ENCODE measurements at places on chromosomes 1 and 21. TPM values are rescaled to one million over a fixed set of nuclear protein-coding genes. Genes with fewer than 3 reads are reported as not detected.

DNA sequence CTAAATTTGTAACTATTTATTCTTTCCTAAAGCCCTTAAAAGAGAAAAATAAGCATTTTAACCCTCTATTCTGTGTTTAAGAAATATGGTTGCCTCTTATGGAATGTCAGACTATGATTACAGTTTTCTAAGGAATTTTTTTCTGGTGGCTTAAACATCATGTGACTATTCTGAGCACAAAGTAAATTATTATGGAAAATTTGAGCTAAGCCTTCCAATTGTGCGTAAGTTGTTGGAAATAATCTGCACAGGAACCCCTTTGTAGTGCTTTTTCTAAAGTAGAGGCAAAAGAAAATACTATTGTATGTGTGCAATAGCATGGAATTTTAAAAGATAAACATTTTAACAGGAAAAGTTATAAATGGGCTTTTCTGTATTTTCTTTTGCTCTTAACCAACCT, 254.8 kb downstream of the PBX1 start:
- no peak for DNase-seq

DNA sequence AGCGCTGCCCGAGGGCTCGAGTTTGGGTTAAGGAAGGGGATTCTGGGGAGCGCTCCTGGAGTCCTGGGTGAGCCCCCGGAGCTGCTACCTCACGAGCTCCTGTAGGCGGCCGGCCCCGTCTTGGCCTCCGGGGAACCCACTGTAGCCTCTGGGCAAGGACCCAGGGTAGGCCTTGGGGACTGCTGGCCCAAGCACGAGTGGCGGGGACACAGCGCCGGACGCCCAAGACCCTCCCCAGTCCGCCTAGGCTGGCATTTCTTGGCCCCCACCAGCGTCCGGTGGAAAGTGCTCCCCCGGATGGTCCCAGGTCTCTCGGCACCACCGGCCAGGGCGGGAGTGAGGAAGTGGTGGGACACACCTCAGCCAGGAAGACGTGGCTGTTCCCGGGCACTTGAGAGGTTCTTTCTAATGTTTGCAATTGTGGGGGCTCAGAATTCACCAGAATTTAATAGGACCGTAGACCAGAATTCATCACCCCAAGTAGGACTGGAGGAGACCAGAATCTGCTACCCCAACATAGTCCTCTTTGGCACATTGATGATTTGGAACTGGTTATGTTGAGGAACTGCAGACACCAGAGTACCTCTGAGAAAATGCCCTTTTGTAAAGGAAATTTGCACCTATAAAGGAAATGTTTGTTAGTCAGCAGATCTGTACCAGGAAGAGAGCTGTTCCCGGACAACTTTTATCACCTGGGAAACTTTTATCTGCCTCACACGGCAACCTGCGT, 622 bp upstream of the TMPRSS2 start:
- no peak for DNase-seq

DNA sequence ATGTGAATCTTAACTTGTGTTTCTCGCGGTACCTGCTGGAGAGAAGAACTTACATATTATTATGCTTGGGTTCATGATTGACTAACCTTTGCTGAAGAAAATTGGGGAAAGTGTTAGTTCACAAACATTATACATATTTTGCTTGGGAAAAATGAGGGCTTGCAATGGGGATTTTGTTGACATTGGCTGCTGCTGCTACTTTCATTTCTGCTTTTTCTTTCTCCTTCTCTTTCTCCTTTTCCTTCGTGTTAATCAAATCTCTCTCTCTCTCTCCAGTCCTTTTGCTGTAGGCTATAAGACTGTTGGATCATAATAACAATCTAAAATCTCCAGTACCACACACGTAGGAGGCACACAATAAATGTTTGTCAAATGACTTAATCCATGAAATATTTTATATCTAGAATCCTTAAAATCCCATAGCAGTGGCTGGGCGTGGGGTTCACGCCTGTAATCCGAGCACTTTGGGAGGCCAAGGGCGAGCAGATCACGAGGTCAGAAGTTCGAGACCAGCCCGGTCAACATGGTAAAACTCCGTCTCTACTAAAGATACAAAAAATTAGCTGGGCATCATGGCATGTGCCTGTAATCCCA, 23.0 kb downstream of the IRF2BP2 start:
- no peak for DNase-seq

- DNase-seq = no peak
Measured at GRCh38 chr21:38257667-38258066, 876 bp downstream of the KCNJ15 start.

GRCh38 chr1:155253797-155254196, 1.5 kb downstream of the ENTREP3 start:
- DNase-seq = no peak

DNA sequence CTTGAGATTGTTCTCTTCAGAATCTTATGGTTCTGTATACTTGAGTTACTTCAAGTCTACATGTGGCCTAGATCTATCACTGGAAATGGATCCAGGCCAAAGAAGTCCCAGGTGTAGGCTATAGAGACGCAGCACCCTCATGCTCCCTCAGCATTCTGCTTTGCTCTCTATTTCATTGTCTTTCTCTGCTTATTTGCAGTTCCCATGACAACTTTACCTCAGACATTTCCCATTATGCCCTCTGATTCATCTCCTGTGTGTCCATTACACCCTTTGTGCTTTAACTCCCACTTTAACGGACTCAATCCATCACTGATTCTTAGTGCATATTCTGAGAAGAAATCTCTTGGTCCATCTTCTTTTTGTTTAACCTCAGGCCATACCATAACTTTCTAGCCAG, 236.9 kb upstream of the NRIP1 start:
- no peak for DNase-seq

DNA sequence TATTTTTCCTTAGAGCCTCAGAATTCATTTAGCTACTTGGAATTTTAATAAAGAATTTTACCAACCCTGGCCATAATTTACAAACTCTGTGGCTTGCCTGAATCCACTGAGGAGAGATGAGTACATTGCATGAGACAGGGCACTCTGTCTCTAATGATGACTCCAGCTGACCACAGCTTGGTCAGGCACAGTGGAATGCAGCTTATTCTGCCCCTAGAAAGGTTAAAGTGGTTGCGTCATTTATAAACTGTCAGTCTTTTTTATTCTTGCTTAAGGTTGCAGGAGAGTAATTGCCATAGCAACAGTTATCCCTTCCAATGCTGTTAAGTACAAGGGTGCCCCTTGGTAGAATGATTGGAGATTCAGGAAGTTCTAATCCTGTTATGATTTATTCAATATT, 28.3 kb downstream of the PDE4B start:
- DNase-seq = peak; percentile 84

- peak; percentile 69 for DNase-seq
Measured at GRCh38 chr1:17561561-17561985, 22.1 kb downstream of the ARHGEF10L start.

- no peak for DNase-seq
Measured at GRCh38 chr1:241964550-241965282, 7.1 kb downstream of the BECN2 start.

GRCh38 chr21:41955516-41955915, 1.7 kb upstream of the C2CD2 start:
- no peak for DNase-seq

DNA sequence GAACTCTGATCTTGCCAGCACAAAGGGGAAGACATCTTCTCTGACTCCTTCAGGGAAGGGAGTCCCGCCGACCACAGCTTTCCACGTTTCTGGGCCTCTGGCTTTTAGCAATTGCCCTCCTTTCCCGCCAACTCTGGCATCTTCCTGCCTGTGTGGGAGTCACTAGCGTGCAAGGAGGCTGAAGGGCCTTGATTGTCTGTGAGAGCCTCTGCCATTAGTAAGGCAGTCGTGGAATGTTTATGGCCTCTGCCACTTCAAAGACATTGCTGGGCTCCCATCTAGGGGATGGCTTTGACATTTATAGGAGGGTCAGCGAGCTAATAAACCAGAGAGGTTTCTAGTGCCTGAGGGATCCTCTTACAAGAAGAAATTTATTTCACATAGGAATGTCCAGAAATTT, 14.3 kb upstream of the PROK1 start:
- no peak for DNase-seq

- peak; percentile 84 for DNase-seq
Measured at GRCh38 chr1:110390692-110391245, at the start of gene SLC16A4. SLC16A4 (minus strand) TSS chr1:110391026; CDS start chr1:110389323, 1,703 bp downstream.

- no peak for DNase-seq
Measured at GRCh38 chr1:61797045-61797755, 54.9 kb downstream of the PATJ start.

DNA sequence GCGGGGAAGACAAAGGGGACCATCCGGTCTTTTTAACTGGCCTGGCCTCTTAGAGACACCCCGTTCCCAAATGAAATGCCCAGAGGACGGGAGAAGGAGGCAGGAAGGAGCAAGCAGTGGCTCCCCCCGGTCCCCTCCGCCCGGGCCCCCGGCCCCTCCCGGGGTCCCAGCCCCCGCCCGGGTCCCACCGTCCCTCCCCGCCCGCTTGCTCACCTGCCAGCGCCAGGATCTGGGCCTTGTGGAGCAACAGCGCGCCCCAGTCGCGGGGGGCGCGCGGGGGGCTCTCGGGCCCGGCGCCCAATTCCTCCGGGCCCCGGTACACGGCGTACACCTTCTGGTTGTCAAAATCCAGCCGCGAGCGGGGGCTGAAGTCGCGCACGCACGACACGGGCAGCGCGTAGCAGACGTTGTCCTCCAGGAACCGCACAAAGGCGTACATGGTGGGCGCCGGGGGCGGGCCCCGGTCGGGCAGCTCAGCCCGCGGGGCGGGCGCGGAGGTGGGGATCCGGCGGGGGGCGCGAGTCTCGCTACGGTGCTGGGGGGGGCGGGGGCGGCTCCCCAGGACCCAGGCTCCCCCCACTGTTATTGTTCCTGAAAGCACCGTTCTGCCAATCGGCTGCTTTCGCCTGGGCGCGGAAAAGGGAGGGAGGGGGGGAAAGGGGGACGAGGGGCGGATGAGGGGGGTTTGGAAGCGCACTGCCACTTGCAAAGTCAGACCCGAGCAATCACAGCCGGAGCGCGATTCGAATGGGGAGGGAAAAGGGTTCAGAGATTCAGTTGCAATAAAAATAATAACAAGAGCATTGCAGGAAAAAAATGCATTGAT, at the start of gene BEND5:
Gene BEND5 (minus strand): TSS at position 499 of the 826 bp plus-strand sequence. CDS start 60 bp downstream, at position 439.
- DNase-seq = peak; percentile 11

DNA sequence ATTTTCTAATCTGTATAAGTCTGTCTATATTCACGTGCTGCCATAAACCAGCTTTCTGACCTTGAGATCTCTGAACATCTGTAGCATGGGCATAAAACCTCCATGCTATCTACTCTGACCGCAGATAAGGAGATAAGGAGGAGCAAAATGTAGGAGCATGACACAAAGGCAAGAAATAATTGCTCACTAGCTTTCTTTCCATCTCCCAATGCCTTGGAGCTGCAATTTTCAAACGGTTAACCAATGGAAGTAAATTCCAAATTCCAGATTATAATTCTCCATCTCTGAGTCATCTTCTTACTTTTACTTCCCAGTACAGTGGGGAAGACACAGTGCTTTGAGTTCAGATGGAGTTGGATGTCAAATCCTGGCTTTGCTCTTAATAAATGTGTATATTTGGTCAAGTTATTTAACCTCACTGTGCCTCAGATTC, 41.6 kb downstream of the CD58 start:
- DNase-seq = no peak

DNA sequence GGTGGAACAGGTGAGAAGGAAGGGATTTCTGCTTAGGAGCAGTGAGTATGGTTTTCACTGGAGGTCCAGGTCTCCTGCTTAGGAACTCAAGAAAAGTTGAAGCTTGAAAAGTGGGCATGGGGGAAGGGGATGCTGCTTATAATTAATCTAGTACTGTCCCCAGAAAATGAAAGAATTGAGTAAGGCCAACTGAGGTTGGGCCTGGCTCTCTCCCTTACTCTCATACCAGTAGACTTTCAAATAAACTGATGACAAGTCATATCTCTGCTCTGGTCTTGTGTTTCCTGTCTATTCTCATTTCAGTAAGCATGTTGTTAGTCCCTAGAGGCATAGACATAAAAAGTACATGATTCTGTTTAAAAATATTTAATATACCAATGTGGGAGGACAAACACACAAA, 26.4 kb downstream of the CD48 start:
- DNase-seq = no peak

DNA sequence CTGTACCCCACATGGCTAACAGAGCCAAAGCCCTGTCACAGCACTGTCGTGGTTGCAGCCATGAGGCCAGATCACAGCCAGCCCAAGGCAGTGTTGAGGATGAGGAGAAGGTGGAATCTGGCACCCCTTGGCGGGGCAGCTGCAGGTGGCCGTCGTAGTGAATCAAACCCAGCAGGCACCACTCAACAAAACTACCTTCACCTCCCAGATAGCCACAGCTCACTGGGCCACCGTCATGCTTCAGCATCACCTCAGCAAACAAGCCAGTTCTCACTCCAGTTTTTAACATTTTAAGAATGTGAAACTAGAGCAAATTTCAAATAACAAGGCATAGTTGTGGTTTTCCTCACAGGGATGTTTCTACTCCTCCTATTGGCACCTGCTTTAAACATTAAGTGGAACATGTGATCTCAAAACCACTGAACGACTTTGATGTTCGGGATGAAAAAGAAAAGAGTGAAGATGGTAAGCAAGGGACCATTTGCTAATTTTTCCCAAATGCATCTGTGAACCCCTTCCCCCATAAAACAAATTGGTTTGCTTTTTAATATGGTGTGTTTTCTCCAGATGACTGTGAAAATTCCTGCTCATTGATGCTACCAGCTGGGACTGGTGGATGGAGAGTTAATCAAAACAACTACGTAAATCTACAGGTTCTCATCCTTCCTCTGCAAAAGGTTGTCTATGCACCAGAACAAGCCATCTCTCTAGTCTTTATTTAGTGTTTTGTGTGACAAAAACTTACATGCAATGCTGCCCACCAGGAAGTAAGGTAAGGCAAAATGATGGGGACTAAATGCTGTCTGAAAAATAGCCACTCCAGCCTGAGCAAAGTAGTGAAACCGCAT, 45.5 kb downstream of the TOR1AIP2 start:
- DNase-seq = no peak

GRCh38 chr1:87644579-87645190, 316.0 kb downstream of the LMO4 start:
- DNase-seq = peak; percentile 63

GTF2B gene
- total RNA-seq = 35.0 TPM

PRELP gene
- 0.11 TPM for total RNA-seq

PLEKHG5 gene
- 52.4 TPM for total RNA-seq

IFNLR1 gene
- 0.26 TPM for total RNA-seq

CNN3 gene
- 274 TPM for total RNA-seq

CDC7 gene
- 1.8 TPM for total RNA-seq

S100A7 gene
- total RNA-seq = not detected

CFAP107 gene
- total RNA-seq = not detected

LCE1F gene
- not detected for total RNA-seq

CD52 gene
- not detected for total RNA-seq

PROK1 gene
- total RNA-seq = not detected
